H7 (cell line): ENCODE measurements at places on chromosomes 7 and 10. TPM values are rescaled to one million over a fixed set of nuclear protein-coding genes. Genes with fewer than 3 reads are reported as not detected.

DNA sequence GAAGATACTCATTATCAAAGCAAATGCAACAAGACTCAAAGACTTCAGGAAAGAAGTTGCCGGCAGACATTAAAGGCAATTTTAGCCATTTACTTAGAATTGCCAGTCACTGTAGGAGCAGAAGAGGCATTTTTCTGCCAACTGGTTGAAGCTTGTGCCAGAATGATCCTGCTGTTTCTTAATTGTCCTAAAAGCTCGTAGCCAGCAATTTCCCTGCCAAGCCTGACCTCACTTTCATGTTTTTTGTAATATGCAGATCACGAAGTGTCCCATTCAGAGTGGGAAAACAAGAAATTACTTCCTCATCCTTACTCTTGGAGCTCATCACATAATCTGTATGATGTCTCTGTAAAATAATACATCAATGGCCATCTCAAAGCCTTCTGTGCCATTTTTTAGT lies 130.9 kb upstream of the ANKRD1 start:
- DNase-seq: no peak

- DNase-seq: no peak
Observed at GRCh38 chr10:64093946-64094535, 572.8 kb downstream of the REEP3 start.

GRCh38 chr10:23523251-23523650 lies 84.4 kb downstream of the OTUD1 start:
- no peak for DNase-seq

INTS1 gene
- total RNA-seq: 71.8 and 78.7 TPM in 2 replicates

DNA sequence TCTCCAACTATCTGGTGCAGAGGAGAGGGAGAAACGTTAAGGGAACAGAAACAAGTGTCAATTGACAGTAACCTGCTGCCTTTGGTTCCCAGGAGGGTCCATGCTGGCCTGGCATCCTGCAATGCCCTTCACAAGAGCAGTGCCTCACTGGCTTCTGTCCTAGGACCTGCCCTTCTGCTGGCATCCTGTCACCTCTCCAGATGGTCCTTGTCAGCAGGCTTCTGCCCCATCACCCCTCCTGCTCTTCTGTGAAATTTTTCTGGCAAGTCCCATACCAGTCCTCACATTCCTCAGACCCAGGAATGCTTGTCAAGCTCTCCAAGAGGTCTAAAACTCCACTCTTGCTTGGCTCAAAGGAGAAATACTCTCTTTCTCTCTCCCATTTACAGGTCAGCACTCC lies 34.2 kb downstream of the C10orf67 start:
- no peak for DNase-seq

CPEB3 gene
- 0.62 and 0.92 TPM in 2 replicates for total RNA-seq
